ENCODE measurements at places on chromosomes 5 and 9.

DNA sequence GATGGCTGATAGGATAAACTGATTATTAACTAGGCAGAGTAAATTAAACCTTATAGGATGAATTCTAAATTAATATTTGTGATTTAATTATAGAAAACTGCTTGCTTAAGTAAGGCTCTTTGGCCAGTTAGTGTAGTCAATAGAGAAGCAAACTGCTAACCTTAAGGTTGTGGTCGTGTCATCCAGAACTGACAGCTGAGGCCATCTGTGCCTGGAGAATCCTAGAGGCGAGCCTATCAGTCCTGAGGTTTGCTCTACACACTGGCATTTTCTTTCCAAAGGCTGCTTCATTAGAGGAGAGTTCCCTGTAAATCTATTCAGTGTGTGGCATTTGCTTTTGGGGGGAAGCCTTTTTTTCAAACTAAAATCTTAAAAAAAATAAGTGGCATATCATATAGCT, 169.2 kb downstream of the MEF2C start:
- DNase-seq, result no peak

DNA sequence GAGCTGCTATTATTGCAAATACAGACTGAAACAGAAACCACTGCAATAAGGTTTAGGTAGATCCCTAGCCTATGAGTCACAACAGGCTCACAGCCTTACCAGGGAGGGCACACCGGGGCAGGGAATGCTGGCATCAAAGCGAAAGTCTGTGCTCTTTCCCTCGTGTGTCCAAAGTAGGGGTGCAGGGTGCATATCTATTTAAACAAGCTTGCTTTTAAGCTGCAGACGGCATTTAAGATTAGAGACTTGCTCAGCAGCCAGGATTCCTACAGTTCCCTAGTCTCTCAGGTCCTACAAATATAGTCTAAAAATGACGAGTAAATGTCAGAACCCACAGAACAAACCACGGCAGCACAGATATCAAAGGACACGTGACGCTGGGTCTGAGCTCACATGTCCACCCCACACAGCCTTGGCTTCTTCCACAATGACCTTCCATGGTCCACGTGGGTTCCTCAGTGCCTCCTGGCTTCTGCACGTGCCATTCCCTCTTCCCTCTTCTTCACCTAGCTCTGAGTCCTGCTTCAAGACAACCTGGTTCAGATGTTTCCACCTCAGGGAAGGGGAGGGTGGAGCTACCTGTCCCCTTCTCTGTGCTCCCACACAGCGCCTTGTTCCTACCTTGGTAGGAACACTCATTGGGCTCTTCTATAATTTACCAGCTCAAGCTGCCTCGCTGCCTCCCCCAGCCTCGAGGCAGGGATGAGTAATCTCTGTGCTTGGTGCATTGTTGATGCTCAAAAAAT, 193.2 kb downstream of the MAPKAP1 start:
- DNase-seq, result no peak

DNA sequence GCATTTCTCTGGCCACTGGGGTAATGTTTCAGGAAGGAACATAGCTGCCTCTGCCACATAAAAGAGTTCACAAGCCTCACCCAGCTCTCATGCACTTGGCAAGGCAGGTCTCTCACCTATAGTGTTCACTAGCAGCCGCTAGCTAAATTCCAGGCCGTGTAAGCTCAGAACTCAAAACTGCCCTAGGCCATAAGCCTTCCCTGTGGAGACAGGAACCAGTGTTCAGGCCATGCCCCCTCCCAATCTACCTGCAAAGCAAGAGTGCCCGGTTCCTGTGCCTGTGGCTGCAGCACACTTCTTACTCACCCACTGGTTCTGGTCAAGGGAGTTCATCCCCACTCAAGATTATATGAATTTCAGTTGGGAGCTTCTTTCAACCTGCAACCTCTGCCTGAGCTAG, 60.7 kb upstream of the ZNF169 start:
- no peak for DNase-seq

DNA sequence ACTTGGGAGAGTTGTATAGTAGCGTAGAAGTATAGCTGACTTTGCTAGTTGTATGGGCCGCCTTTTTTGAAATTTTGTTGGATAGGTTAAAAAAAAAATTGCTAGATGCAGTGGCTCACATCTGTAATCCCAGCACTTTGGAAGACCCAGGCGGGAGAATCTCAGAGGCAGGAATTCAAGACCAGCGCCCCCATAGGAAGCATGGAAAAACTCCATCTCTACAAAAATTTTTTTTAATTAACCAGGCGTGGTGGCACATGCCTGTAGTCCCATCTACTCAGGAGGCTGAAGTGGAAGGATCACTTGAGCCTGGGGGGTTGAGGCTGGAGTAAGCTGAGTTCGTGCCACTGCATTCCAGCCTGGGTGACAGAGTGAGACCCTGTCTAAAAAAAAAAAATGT, 59.2 kb downstream of the SMC5 start:
- DNase-seq, result no peak

- no peak for DNase-seq
Measured at GRCh38 chr9:82880336-82881050, 182.4 kb downstream of the RASEF start.

DNA sequence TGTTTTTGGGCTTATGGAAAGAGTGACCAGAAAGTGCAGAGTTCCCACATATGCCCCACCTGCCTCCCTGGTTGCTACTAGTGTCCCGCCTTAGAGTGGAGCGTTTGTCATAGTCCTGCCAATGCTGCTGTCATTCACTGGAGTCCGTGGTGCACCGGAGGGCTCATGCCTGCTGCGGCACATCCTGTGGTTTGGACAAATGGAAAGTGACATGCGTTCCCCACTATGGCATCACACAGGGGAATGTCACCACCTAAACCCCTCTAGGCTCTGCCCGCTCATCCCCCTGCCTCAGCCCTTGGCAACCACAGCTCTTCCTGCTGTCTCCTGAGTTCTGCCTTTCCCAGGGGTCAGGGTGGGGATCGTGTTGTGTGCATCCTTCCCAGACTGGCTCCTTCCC, 29.2 kb downstream of the IRX4 start:
- DNase-seq, result no peak

DNA sequence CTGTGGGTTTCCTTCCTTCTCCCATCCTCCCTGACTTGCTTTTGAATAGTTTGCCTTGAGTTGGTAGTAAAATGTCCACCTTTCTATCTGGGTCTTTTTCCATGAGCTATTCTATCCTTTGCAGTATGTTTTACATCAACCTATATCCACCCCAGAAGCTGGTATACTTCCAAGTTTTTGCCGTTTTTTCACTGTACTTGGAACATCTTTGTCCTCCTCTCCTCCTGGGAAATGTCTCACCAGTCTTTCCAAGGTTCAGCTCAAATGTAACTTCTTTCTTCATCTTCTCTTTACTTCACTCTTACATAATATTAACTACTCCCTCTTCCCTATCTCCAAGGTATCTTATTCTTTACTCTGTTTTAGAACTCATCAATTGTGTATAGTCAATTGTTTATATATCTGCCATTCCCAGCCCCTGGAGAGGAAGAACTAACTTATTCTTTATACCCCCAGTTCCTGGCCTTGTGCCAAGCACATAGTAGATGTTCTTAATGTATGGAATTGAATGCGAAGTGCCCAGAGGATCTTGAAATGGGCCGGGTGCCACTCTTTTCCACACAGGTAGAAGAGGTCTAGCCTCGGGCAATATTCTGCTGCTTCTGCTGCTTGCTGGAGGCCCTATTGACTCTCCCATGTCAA, 34.9 kb upstream of the SLC1A3 start:
- DNase-seq, result no peak

DNA sequence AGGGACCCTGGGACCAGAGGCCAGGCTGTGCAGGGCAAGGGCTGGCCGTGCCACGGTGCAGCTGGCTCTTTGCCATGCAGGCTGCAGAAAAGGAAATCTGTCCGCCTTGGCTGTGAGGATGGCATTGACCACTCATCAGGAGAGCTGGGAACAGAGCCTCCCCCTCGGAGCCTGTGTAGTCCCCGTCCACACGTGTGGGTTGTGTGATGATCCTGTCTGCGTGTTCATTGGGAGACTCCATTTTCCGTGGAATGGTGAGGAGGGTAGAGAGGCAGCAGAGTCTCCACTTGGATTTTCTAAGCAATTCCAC, 47.7 kb downstream of the EHMT1 start:
- DNase-seq, result no peak

DNA sequence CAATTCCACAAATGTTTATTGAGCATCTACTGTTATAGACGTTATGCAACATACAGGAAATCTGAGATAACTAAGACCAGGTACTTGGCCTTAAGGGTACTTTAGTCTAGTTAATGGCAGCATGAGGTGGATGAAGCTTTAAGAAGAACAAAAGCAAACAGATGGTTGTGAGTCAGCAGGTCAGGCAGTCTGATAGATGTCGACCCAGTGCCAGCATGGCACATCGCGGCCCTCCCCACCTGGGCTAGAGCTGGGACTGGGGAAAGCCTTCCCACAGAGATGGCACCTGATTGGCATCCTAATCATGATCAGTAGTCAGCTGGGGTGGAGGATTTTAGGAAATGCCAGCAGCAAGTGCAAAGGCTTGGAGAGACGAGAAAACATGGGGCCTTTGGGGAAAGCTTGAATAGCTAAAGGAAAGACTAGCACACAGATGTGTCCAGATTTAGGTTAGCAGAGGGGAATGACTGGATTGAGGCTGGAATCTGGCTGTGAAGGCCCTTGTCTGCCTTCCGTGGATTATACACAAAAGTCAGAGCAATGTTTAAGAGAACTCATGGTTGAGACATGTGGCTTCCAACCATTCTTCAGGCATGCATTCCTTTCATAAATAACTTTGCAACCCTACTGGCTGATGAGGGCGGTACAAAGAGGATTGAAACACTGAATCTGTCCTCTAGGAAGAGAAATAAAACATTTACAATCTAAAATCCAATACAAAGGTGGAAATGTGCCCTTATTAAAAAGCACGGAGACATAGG, 395.4 kb upstream of the WWC1 start:
- DNase-seq, result no peak

GRCh38 chr9:88198341-88198807, 60.1 kb upstream of the SPATA31C2 start:
- no peak for DNase-seq

GRCh38 chr5:52007230-52007858, 624.1 kb downstream of the ISL1 start:
- peak; percentile 51 for DNase-seq

DNA sequence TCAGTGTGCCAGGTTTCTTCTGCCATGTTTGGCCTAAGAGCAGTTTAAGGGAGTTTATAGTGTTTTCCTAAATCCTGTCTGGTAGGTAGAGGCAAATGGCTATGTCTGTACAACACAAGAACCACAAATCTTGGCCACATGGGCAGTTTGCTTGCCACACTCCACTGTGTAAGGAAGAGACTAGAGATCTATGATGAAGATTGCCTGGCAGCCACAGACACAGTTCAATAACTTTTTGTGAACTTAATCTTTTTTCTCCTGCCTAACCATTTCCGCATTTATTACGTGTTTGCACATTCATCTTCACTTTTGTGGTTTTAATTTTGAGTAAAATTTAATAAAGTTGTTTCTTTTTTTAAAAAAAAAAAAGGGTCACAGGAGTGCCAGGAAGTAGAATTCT, 5.8 kb downstream of the MFAP3 start:
- DNase-seq, result no peak

GRCh38 chr9:26264709-26265601, 586.7 kb upstream of the TUSC1 start:
- DNase-seq, result no peak

- DNase-seq, result no peak
Measured at GRCh38 chr9:87083986-87084385, 136.7 kb upstream of the GAS1 start.

DNA sequence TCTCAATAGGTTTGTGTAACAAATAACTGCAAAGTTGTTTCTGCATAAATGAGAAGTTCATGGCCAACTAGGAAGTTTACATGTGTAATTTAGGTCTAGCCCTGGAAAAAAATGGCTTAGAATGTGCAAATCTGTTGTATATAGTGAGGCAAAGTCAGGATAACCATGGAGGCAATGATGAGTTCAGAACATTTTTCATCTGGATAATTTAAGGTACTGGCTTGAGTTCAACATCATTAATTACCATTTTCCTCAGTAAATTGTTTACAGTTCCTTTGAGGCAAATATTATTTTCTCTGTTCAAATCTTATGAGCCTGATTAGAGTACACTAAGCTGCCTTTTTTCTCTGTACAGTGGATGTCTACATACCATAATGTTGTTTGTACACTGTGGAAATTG, 1259.0 kb upstream of the NUDT12 start:
- no peak for DNase-seq

DNA sequence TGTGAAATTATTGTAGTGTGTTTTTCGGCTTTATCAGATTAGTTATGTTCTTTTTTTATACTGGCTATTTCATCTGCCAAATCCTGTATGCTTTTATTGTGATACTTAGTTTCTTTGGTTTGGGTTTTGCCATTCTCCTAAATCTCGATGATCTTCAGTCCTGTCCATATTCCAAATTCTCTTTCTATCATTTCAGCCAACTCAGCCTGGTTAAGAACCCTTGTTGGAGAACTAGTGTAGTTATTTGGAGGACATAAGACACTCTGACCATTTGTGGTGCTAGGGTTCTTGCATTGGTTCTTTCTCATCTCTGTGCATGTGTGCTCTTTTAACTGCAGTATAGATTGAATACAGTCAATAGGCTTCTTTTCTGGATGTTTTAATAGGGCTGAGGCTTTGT, 187.0 kb upstream of the CCNH start:
- DNase-seq, result no peak

GRCh38 chr9:91193087-91193657, 168.5 kb downstream of the AUH start:
- no peak for DNase-seq

DNA sequence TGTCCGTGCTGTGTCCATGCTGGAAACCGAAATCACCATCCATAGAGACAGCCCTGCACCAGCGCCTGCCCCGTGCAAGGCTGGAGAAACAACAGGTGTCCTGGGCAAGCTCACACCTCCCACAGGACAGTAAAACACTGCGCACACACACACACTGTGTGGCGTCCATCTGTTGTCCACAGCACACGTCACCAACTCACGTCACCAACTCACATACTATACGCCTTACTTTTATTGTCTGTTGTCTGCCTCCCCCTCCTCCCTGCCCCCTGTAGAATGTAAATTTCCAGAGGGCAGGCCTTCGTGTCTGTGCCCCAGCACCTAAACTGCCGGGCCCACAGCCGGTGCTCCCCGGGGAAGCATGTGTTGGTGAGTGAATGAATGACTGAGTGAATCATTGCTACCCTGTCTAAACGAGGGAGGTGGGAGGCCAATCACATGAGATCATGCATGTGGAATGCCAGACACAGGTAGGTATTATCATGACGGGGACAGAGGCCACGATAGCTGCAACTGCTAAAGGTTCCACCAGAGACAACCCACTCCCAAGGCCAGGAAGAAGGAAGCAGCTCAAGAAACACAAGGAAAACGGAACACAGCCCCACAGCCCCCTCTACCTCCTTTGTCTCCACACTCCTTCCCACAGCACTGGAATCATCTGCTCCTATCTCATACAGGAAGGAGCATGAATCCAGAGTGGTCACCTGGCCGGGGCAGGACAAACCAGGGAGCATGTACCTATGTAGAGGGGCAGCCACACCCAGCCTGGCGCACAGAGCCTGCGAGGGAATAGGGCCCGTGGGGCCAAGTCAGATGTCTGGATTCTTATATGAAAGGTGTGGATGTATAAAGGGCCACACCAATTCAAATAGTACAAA, 41.9 kb downstream of the STK10 start:
- no peak for DNase-seq

- no peak for DNase-seq
Measured at GRCh38 chr5:1449081-1449630, 3.9 kb upstream of the SLC6A3 start.

GRCh38 chr5:38148021-38148625, 110.2 kb upstream of the EGFLAM start:
- DNase-seq, result no peak

Measured in D341Med (cell line).